ENCODE measurements at places on chromosomes 11 and 22.

DNA sequence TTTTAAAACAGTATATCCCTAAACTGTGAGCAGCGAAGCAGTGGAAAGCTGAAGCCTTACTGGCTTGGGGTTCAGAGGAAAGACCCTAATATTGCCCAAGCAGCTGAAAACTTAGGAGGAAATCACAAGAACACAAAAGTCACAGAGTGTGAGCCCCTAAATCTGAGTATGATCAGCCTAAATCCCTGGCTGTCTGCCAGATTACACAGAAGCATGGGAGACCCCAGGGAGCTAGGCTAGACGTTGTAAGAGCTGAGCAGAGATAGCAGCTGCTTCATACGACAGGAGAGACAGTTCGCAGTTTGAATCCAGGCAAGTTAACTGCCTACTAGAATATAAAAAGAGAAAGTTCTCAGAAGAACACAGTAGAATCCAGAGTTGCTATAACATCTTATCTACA lies 81.2 kb downstream of the PACS1 start:
- DNase-seq: no peak

GRCh38 chr11:63564784-63565350 lies 1.7 kb upstream of the PLAAT2 start:
- DNase-seq: no peak

GRCh38 chr11:128304666-128305485 lies 282.5 kb downstream of the ETS1 start:
- no peak for DNase-seq

DNA sequence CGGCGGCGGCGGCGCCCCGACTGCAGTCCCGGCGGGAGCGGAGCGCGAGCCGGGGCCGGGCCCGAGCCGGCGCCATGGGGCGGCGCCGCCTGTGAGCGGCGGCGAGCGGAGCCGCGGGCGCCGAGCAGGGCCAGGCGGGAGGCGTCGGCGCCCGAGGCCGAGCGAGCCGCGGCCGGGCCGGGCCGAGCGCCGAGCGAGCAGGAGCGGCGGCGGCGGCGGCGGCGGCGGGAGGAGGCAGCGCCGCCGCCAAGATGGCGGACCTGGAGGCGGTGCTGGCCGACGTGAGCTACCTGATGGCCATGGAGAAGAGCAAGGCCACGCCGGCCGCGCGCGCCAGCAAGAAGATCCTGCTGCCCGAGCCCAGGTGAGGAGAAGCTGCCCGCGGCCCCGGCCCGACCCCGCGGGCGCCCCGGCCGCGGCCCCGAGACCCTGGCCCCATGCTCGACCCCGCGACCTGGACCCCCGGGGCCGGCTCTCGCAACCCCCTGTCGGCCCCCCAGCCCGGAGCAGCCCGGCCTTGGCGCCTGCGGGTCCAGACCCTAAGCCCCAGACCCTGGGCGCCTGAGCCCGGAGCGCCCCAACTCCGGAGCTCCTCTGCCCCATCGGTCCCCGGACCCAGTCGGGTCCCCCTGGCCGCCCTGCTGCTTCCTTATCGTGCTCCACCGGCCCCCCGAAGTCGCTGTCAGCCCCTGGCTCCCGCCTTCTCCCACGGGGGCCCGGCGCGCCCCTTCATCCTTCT lies at the start of gene GRK2:
GRK2 (plus strand) TSS at position 25 of the 739 bp plus-strand sequence; CDS start at position 252, 227 bp downstream.
- no peak for DNase-seq

- DNase-seq: peak; percentile 66
Observed at GRCh38 chr22:40525250-40525884, 111.2 kb downstream of the MRTFA start.

GRCh38 chr11:118154641-118155040 lies 2.0 kb upstream of the SCN4B start:
- DNase-seq: no peak

Data from activated T-cell treated with anti-CD3 and anti-CD28 coated beads for 24 hours (primary cell).